ENCODE measurements at places on chromosomes 16 and 17.

DNA sequence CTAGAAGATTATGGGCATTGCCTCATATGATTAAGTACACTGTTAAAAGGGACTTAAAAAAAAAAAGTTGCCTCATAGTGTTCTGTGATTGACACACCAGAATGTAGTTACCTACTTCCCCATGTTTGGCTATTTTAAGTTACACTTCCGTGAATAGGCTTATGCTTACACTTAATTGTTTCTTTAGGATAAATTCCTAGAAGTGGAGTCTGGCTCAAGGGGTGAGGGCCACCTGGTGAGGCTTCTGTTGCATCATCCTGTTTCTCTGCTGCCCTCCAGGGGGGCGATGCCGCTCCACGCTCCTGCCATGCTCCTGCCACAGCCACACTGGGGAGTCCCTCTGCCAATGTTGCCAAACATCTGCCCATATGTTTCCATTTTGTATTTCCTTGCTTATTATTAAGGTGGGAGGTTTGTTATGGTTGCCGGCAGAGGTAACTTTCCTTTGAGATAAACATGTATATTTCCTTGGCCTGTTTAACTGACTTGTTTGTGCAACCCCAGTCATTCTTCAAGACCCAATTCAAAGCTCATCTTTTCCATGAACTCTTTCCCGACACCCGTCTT is 73.1 kb downstream of the KSR1 start:
- DNase-seq = peak; percentile 55

DNA sequence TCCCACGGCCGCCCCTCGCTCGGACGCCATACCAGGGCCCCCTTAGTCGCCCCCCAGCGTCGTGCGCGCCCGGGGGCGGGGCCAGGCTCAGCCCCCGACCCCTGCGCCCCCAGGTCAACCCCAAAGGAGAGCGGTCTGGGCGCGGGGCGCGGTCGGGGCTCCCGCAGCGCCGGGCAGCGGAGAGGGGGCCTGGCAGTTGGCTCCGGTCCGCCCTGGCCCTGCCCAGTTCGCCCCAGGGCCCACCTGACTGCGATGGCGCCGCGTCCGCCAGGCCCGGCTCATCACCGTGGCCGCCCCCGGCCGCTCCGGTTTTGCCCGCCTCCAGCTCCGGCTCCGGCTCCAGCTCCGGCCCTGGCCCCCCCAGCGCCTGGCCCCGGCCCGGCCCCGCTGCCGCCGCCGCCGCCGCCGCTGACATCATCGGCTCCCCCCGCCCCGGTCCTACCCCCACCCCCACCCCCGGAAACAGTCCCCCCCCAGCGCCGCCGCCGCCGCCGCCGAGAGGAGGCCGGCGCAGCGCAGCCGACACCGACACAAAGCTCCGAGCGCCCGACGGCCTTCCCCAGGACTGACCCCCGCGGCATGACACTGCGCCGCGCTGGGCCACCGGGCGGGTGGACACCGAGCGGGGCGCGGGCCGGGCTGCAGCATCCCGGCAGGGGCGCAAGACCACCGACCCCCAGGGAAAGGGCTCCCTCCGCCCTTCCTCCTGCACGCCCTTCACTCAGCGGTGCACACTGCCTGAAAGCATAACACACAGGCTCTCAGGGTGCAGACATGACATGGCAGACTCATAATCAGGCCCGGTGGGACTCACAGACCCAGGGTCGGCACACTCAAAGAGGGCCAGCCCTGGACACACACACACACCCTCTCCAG is at the start of gene ZBTB4:
Gene ZBTB4, minus strand, starts transcription at position 419 of the 876 bp plus-strand sequence. CDS start 12,830 bp downstream, outside the sequence.
- no peak for DNase-seq

- DNase-seq = no peak
Observed at GRCh38 chr17:10120749-10121148, 77.7 kb downstream of the GAS7 start.

- no peak for DNase-seq
Observed at GRCh38 chr16:65124212-65124548, 2.3 kb upstream of the CDH11 start.

DNA sequence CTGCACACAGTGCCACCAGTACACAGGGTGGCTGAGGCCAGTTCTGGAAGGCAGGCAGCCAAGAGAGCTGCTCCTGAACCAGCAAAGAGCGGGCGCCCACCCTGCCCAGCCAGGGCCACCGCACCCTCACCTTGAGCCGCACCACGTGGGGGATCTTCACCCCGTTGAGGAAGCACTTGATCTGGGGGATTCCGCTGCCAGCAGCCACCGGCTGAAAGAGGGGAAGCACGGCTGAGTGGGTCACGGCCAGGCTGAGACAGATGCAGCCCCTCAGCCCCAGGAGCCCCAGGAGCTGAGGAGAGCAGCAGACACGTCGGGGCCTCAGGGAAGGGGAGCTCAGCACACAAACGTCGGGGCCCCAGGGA is 14.6 kb upstream of the CCDC154 start:
- no peak for DNase-seq

- DNase-seq = no peak
Observed at GRCh38 chr17:70274255-70274654, 104.9 kb downstream of the KCNJ2 start.

DNA sequence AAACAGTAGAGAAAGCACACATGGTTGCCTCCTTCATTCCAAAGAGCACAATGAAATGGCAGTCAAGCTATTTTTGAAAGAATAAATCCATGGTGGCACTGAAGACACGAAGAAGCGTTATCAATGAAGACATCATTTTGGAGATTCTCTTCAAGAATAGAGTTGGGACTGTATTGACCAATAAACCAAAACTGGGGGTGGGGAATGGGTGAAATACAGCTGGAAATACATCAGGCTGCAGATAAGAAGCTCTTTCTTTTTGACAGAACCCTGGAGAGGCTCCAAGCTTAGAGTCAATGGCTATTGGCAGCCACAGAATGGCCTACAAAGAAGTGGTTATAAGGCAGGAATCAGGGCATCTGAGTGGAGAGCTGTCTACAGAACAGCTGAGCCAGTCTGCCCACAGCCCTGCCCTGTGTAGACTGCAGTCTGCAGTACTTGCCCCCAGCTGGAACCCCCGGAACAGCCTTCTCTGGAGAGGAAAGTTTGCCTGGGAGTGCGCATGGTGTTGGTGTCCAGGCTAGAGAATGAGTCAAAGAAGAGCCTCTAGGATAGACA is 100.4 kb downstream of the STX8 start:
- DNase-seq = no peak

DNA sequence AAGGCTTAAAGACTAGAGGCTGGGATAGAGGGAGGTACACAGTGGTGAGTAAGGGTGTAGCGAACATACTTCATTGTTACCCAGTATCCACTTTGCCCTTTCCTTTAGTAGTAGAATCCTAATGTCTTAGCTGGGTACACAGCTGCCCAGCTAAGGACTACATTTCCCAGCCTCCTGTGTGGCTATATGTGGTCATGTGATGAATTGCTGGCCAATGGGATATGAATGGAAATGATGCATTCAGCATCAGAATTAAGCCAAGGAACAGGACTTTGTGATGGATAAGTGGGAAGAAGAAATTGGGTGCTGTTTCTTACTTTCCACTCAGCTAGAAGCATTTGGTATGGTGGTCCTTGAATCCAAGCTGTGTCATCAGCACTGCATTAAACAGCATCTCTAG is 55.9 kb downstream of the FOXL1 start:
- no peak for DNase-seq

DNA sequence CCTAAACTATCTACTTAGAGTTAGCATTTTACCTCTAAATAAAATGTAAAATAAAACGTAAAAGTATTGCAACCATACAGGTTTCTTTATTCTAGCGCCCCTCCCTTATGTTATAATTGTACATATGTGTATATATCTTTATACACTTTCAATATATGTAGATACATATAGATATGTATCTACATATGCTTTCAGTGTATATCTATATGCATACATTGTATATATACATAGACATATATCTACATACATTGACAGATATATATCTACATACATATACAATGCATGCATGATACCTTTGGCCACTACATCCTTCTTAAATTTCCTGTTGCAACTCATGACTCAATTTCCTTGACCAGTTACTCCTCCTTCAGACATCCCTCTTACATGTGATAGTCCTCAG is 16.7 kb downstream of the BPTF start:
- no peak for DNase-seq

DNA sequence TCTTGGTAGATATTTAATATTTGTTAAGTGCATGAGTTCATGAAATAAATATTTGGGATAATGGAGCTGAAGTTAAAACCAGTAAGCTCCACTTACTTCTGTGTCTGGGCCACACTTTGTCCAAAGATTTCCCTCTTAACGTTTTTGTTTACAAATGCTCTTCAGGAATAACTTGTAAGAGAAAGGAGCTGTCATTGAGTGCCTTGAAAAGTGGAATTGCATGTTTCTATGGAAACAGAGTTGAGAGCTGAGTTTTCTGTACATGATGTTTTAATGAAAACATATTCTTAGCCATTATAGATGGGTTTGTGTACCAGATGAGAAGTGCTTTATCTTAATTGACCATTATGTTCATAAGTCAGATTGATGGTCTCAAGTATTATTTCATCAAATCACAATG is 1045.4 kb upstream of the EEF2KMT start:
- no peak for DNase-seq

- no peak for DNase-seq
Observed at GRCh38 chr17:29102741-29103181, 59.8 kb downstream of the PIPOX start.

- DNase-seq = no peak
Observed at GRCh38 chr17:35531160-35531559, 6.3 kb downstream of the SLFN12L start.

DNA sequence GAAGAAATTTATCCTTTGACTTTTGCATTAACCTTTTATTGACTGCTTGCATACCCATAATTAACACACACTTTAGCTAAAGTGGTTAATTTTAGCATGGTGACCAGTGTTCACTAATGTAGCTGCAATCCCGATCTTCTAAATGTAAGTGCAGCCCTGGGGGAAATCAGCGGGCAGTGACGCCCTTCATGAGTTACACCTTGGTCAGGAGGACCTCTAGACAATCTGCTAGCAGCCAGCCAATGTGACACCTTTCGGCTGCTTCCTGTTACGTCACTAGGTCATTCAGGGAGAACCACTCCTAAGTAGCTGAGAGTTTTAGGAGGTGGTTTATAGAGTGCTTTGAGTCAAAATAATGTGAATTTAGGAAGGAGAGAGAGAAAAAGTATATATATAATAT is 180.5 kb downstream of the IRX3 start:
- peak; percentile 24 for DNase-seq

- no peak for DNase-seq
Observed at GRCh38 chr16:57265850-57266530, 18.5 kb downstream of the PLLP start.

DNA sequence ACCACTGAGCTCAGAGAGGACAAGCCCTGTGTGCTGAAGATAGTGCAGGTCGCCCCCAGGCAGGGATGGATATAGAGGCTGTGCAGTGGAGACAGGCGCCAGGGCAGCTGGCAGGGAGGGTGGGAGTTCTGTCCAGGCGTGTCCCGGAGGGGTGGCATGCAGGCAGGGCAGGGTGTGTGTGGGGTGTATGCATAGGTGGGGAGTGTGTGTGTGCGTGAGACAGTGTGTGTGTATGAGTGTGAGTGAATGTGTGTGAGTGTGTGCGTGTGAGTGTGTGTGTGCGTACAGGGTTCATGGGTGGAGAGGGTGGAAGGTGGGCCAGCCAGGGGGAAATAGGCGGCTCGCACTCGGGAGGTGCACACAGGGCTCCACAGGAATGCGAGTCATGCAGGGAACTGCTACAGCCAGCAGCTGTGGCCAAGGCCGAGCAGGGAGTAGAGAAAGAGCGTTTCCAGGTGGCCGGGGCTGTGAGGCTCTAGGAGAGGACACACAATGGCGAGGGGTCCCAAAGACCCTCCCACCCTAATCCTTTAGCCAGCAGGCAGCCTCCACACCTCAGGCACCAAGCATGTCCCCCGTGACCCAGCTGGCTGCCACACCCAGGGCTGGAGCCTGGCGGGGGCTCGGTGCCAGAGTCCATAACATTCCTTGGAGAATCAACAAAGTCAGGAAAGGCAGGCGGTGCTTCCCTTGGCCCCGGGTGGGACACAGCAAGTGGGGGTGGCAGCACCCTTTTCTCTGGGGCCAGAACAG is 4.6 kb downstream of the PLCD3 start:
- no peak for DNase-seq

DNA sequence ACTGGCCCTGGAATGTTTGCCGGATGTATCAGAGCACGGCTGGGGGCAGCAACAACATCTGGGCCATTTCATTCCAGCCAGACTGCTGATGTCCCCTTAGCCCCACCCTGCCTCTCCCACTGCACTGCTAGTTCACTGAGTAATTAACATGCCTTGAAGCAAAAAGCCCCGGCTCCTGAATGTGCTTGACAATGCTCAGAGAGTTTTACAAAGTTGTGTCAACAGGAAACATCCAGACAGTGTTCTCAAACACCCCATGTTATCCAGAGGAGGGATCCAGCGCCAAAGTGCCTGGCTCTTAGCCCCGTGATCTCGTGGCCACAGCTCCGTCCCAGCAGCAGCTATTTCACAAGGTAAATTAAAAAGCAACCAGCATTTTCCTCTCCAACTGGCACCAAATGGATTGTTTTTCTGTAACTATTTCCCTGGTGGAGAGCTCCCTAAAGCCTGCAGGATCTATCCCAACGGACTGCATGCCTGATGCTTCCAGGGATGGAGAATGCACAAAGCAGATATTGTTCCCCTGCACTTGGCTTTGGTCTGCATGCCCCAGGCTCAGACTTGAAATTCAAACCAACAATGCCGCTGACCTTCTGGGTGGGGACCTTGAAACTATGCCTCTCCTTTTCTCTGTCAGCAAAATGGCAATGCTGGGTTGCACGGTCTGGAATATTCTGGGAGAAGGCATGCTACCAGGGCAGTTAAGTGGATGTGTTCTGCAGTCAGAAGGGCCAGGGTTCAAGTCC is 115.6 kb upstream of the CDH5 start:
- no peak for DNase-seq

DNA sequence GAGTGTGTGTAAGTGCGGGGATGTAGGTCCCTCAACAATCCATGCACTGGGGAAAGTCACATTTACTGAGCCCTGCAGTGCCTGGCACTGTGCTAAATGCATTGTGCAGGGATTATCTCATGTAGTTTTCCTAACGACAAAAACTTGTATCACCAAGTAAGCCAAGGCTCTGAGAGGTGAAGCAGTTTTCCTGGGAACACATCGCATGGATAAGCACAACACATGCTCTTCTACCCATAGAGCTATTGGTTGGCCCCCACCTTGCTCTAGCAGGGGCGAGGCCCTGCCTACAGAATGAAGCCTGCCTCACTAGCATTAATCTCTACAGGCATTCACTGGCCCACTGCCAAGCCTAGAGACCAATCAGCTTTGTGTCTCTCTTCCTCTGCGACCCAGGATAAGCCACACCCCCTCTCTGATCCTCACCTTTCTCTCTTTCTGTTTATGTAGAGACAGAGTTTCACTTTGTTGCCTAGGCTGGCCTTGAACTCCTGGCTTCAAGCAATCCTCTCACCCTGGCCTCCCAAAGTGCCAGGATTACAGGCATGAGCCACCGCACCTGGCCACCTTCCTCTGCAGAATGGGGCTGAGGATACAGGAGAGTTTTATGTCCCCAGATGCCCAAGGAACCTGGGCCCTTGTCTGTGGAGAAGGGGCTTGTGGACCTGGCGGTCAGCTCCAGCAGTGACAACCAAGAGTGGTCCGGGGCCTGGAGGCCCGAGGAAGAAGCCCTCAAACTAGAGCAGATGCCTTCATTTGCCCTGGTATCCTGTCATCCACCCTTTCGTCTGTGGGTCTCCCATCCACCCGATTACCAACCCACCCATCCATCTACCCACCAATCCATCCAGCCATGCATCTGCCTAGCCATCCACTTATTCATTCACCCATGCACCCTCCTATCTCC is 12.8 kb downstream of the CDH16 start:
- no peak for DNase-seq

- peak; percentile 7 for DNase-seq
Observed at GRCh38 chr16:3983081-3983520, 102.6 kb upstream of the CREBBP start.

- DNase-seq = no peak
Observed at GRCh38 chr16:69057400-69058378, 47.8 kb upstream of the HAS3 start.

GRCh38 chr16:56830669-56831068 is 34.3 kb upstream of the SLC12A3 start:
- no peak for DNase-seq
